ENCODE measurements at places on chromosomes 7 and 10.

DNA sequence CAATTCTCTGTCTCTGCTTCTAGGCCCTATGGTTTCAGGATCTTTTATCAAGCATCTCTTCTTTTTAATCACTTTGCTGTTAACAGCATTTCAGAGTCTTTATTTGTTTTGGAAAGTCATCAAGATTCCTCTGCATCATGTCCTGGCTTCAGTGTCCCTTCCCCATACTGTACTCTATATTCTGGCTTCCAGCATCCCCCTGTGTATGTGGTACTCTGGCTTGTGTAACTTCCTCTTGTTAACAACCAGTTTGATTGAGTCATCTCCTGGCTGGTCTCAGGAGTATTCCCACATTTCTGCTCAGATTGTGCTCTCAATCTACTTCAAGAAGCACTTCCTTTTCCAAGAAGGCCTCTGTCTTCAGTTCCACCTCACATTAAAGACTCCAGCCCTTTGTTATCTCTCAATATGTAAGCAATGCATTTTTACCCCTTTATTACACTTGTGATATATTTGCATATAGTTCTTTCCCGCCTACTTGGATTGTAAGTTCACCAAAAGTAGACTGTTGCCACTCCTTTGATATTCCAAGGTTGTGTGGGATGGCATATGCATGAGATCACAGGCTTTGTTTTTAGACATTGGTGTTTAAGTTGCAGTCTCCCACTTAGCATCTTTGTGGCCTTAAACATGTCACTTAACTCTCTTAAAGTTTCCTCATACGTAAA lies 15.1 kb upstream of the ATE1 start:
- DNase-seq: no peak

DNA sequence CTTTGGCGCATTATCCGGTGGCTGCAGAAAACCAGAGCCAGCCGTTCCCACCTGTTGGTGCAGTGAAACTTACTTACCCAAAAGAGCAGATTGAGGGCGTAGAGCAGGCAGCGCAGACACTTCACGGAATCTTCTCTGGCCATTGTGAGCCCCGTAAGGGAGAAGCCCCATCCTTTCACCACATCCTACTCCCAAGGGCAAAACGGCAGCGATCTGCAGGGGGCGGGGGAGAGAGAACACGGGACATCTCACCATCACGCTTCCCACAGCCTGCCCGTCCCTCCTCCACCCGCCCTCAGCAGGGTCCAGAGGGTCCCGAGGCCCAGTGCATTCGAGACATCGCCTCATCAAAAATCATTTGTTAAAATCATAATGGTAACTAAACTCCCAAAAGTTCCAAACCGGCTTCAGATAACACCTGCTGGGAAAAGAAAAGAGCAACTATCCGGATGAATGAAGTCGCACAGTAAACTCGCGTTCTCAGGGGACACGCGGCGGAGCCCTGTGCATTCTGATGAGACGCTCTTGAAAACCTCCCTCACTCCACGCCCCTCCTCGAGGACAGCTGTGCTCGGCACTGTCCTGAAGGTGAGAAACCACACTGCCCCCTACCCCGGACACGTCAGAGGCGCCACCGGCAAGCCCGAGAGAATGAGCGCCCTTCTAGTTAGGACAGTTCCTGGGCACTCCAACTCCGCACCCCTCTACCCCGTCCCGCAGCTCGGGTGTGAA lies 1.2 kb downstream of the TSPAN12 start:
- no peak for DNase-seq

GRCh38 chr7:139035586-139036353 lies at the start of gene ZC3HAV1L:
TSS of gene ZC3HAV1L (minus strand) at chr7:139036042. CDS start at chr7:139036017, 25 bp downstream.
- peak; percentile 44 for DNase-seq

DNA sequence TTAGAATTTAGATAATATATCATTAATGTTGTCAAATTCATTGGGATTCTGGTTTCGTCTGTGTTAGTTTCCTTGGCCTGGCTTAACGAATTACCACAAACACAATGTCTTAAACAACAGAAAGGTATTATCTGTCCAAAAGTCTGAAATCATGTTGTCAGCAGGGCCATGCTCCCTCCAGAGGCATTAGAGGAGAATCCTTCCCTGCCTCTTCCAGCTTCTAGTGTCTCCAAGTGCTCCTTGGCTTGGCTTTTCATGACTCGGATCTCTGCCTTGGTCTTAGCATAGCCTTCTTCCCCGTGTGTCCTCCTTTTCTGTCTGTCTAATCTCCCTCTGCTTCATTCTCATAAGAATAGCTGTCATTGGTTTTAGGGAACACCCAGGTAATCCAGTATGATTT lies 482.5 kb downstream of the SEMA3D start:
- no peak for DNase-seq

DNA sequence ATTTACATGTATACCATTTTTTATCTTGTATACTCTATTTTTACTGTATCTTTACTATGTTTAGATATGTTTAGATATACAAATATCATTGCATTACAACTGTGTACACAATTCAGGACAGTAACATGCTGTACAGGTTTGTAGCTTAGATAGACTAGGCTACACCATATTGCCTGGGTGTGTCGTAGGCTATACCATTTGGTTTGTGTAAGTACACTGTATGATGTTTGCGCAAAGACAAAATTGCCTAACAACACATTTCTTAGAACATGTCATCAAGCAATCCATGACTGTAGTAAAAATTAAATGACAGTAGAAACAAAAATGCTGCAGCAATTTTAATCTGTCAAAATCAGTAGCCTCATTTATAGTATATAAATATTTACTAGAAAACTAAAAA lies 812.2 kb downstream of the GRM8 start:
- no peak for DNase-seq

DNA sequence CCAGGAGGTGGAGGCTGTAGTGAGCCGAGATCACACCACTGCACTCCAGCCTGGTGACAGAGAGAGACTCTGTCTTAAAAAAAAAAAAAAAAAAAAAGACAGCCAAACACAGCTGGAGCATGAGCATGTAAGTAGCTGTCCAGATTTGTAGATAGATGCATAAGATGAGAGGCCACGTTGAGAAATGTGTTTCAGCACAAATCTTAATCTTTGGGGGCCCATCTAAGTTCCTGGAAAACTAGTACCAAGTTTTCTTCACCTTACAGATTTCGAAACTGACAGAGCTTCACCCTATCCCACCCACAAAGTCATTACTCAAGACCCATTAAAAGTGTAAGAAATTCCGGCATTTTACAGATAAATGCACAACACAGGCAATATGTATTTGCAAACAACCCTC lies 208.2 kb downstream of the PARD3 start:
- no peak for DNase-seq
